Right ventricle myocardium superior (tissue), 1 donor: ENCODE measurements at places on chromosomes 4 and X. TPM values are rescaled to one million over a fixed set of nuclear protein-coding genes. Genes with fewer than 3 reads are reported as not detected.

- no peak for DNase-seq
These were observed 2.7 kb downstream of the ACE2 start for GRCh38 chrX:15598026-15598425.

XAGE1A gene
- total RNA-seq, result not detected

DNA sequence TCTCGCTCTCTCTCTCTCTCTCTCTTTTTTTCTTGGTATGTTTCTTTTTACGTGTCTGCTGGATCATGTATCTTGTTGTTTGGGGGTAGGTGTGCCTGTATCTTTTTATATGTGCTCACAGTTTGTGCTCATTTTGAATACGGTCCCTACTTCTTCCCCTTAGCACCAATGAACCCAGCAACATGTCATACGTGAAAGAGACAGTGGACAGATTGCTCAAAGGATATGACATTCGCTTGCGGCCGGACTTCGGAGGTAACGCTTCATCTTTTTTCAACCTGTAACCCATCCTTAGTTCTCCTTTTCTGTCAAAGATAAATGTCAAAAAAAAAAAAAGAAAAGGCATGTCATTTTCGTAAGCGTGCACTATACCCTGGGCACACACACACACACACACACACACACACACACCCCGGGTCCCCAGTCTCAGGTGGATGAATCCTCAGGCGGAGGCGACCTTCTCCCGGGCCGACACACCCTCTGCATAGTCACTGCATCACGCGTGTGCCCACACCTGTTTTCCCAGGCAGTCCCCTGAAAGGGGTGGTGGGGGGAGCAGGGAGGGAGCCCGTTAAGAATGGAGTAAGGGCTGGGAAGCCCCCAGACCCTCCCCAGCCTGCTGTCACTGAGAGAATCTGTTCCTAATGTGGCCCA is 511 bp downstream of the GABRB1 start:
- DNase-seq, result peak; percentile 30

DNA sequence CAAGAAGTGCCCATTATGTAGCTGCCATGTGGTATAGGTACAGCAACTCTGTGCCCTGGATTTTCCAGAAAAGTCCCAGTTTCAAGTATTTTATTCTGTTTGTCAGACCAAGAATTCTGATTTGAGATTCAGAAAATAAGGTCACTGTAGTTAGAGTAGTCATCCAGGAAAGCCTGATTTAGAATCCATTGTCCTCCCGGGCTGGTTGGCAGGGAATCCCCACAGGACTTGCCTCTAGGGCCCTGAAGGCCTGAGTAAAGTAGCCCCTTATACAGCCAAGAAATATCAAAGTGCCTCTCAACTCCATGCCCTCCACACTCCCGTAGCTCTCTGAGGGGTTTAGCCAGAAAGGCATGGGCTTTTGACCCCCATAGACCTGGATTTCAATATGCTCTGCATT is 36.3 kb downstream of the RTL5 start:
- no peak for DNase-seq

GRCh38 chrX:49268702-49269009 is 937 bp upstream of the PPP1R3F start:
- DNase-seq, result no peak

- DNase-seq, result no peak
These were observed 86.7 kb downstream of the HAUS3 start for GRCh38 chr4:2155246-2155645.

DNA sequence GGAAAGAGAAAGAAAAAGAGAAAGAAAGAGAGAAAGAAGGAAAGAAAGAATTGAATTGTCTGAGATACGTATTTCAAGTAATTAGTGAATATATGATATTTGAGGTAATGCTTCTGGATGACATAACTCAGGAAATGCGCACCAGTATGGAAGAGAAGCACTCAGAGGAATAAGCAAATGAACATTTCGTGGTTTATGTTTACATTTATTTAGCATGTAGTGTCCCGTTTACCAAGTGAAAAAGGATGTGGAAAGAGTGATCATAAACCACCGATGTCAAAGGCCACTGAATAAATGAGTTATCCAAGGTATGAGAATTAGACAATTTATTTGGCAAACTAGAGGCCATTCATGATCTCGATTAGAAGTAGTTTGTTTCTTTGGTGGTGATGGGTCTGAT is 200.4 kb downstream of the ARAP2 start:
- no peak for DNase-seq

MAGEA2 gene
- not detected for total RNA-seq

DNA sequence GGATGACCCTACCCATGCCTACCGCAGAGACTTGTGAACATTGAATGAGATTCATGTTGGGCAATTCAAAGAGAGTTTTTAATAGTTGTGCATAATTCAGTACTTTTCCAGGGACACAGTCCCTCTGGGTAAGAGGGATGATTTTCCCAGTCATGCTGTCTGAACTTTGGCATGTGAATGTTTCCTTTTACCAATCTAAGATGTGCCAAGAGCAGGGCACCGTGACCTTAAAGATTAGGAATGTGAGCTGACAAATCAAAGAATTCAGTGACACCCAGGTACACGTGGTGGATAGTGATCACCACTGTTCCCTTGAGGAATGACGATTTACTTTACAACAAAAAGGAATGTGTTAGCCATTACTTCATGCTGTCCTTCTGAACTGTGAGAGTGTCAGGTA is 515.6 kb downstream of the PPARGC1A start:
- DNase-seq, result no peak

DNA sequence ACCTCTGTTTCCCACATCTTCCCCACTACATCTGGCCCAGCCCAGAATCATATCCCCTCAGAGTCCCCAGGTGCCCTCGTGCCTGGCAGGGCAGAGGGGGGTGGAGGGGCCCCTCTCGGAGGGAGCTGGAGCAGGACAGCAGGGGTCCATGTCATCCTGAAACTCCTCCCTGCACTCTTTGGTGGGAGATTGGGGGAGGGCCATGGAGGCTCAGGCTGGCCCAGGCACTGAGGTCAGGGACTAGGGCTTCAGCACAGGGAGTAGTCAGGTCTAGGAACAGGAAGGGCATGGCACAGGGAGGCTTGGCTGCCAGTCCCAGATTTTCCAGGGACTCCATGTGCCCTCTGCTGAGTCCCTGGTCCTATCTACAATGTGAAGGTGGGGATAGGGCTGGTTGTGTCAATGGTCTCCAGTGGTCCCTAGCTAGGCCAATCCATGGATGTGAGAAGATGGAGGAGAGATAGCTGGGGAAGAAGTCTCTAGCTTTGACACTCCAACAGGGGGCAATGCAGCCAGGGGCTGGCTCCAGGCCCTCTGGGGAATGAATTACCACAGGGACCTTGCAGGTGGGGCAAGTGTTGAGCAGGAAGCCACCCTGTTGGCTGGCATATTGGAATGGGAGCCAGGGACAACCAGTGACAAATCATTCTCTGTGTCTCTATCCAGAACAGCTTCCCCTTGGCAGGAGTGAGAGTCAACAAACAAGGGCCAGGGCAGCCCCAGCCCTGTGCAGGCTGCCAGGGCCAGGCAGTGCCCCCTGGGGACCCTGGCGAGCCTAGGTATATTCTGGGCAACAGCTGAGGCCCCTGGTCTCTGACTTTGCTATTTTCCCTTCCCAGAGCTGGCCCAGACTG is 154.4 kb downstream of the EFNB1 start:
- no peak for DNase-seq

NUDT9 gene
- 28.4 TPM for total RNA-seq

- no peak for DNase-seq
These were observed 43.2 kb downstream of the EXOC1 start for GRCh38 chr4:55896622-55897021.

- DNase-seq, result no peak
These were observed 167.8 kb downstream of the PCDH10 start for GRCh38 chr4:133316909-133317308.

DNA sequence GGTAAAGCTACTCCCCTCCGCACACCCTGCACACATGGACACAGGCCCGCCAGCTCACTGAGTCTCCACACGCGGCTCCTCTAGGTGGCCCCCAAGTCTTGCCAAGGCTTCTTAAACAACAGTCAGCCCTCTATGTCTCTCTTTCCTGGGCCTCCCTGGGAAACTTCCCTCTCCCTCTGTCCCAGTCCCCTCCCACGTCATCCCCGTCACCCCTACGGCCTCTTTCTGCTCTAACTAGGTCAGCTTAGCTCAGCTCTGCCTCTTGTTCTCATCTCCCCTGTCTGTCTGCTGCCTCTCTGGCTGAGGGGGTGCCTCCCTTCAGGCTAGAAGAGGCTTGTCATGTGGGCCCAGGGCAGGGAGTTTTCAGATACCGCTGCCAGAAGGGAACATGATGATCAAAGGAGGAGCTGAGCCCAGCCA is 38.8 kb downstream of the SEPTIN6 start:
- DNase-seq, result peak; percentile 57

- DNase-seq, result no peak
These were observed 192.0 kb upstream of the ETNPPL start for GRCh38 chr4:108954880-108955279.

- no peak for DNase-seq
These were observed 165.0 kb downstream of the EFHC2 start for GRCh38 chrX:44178274-44179053.

- no peak for DNase-seq
These were observed 168.9 kb upstream of the ATOH1 start for GRCh38 chr4:93659629-93660028.

- no peak for DNase-seq
These were observed 101.9 kb downstream of the QRFPR start for GRCh38 chr4:121278811-121279368.

HSD17B13 gene
- total RNA-seq, result 0.32 TPM

PGM2 gene
- 15.6 TPM for total RNA-seq

DNA sequence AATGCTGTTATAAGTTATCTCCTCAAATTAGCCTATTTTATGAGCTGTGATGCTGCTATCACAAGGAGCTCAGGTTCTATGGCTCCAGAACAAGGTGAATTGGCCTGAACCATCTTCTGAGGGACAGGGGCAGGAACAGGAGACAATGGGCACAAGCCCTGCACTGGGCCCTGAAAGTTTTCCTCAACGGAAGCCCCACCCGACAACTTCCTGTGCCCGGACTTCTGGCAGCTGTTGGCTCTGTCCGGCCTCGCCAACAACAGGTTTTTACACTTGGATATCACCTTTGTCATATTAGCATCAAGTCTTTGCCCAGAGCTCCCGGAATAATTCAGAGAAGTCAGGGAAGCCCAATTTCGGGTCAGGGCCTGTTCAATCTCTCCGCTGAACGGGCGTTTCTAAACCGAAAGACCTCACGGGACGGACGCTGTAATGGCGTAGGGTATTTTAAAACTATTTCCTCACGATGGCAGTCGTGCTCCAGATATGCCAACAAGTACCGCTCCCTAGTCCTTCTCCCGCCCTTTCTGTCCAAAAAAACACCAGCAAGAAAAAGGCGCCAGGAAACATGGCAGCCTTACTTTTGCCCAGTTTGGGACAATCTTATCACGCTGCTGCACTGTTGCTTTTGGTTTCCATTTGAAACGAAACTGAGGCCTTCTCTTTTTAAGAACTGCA is 201.0 kb upstream of the STK26 start:
- no peak for DNase-seq

AKAP14 gene
- not detected for total RNA-seq

GRCh38 chr4:124478470-124478869 is 234.1 kb downstream of the ANKRD50 start:
- DNase-seq, result no peak

TFE3 gene
- 19.3 TPM for total RNA-seq

PRDM5 gene
- total RNA-seq, result 8.0 TPM

DNA sequence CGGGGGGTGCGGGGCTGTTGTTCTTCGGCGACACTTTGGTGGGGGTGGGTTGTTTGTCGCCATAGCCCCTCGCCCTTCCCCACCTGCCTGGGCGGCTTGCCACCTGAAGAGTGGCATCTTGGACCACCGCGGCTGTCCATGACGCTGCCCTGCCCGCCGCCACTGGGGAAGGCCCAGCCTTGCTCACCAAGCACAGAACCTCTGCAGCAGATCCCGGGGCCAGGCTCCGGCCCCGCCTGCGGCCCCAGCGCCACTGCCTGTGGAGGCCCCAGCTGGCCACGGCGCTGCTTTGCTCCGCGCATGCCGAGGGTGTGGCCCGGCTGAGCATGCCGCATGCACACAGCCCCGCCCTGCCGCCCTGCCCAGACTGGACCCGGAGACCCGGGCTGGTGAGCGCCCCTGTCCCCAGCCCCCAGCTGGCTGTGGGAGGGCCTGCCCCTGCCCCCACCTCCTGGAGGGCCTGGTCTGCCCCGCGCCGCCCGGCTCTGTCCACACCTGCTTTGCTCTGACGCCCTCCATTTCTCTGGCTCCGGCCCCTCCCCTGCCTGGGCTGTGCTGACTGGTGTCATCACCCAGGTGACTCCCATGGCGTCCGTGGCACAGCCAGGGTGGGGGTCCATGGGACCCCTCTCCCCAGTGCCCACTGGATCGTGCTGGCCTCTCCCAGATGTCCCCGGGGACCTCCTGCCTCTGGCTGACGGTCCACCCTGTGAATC is 5.3 kb downstream of the NAT8L start:
- DNase-seq, result peak; percentile 41

DNA sequence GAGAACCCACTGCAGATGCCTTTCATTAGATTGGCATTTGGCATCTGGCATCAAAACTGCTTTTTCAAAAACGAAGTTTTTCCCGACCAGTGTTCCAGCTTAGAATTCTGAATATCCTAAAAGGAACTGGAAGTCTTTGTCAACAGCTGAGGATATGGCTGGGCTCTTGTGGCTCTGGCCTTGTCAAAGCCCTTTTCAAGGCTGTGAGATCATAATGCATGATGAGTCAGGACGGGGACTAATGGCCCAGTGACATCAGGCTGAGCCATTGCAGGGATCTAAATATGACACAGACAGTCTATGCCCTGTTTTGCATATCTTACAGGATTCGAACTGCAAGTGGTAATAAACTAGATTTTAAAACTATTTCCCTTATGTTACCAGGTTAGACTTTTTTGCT is 306.4 kb downstream of the PTTG2 start:
- no peak for DNase-seq

DNA sequence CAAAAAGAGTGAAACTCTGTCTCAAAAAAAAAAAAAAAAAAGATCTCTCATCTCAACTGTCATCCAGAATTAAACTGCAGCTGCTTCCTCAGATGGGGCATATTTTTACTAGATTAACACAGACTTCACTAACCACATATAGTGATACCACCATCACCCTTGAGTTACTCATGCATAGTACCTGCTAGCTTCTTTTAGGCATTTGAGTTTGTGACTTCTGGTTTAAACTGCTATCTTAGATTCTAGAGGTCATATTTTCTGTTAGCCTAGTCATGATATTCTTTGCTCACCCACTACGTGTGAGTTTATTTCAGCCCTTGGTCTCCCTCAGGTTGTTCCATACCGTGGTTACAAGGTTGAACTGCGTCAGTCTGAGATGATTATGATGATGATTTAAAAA is 154.9 kb upstream of the BMP3 start:
- DNase-seq, result no peak

TCP11X2 gene
- not detected for total RNA-seq

GRCh38 chrX:56248492-56248891 is 16.3 kb downstream of the KLF8 start:
- DNase-seq, result peak; percentile 42

DNA sequence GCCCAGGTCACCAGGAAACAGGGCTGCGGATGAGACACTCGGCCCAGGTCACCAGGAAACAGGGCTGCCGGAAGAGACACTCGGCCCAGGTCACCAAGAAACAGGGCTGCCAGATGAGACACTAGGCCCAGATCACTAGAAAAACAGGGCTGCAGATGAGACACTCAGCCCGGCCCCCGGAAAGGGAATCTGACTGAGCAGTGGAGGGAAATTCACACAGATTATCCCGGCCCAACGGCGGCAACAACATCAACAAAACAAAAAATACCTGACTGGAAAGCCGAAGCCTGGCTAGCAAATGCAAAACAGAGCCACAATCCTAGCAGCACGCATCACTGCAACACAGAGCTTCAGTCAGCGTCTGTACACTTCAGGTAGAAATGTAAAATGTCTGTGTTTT is 20.7 kb downstream of the AFAP1 start:
- no peak for DNase-seq

QRFPR gene
- total RNA-seq, result 0.78 TPM
